ENCODE measurements at places on chromosomes 5 and 9. TPM values are rescaled to one million over a fixed set of nuclear protein-coding genes. Genes with fewer than 3 reads are reported as not detected.

- DNase-seq: peak; percentile 27
These were observed 700.3 kb downstream of the PTPRD start for GRCh38 chr9:9912459-9912858.

DNA sequence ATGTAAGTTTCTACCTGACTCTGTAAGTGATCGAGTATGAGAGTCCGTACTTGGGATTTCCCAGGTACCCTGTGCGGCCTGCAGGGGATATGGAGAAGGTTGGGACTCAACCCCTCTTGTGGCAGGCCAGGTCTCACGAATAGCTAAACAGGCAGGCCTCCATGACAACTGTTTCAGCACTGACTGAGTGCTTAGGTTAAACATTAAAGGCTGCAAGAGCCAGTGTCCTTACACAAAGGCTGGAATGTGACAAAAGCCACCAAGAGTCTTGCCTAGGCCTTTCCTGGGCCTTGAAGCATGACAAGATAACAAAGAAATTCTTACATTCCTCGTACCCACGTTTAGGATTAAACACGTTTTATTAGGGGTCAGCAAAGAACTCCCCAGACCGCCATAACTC is 58.6 kb downstream of the THBS4 start:
- no peak for DNase-seq

DNA sequence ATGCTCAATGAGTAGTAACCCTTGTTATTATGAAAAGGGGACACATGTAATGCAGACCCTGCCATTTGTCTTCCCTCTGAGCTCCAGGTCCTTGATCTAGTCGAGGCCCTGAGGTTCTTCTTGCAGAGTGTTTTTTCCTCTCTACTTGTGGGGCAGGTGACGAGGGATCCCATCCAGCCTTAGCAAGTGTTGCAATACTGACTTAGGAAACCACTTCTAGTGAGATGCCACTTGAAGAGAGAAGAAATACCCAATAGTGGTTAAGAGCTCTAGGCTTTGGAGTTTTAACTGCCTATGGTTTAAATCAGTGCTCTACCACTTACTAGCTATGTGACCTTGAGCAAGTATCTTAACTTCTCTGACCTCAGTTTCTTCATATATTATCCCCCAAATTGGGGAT is 10.2 kb downstream of the PPARGC1B start:
- no peak for DNase-seq

GRCh38 chr9:121398374-121398773 is 28.3 kb upstream of the STOM start:
- DNase-seq: peak; percentile 91

DNA sequence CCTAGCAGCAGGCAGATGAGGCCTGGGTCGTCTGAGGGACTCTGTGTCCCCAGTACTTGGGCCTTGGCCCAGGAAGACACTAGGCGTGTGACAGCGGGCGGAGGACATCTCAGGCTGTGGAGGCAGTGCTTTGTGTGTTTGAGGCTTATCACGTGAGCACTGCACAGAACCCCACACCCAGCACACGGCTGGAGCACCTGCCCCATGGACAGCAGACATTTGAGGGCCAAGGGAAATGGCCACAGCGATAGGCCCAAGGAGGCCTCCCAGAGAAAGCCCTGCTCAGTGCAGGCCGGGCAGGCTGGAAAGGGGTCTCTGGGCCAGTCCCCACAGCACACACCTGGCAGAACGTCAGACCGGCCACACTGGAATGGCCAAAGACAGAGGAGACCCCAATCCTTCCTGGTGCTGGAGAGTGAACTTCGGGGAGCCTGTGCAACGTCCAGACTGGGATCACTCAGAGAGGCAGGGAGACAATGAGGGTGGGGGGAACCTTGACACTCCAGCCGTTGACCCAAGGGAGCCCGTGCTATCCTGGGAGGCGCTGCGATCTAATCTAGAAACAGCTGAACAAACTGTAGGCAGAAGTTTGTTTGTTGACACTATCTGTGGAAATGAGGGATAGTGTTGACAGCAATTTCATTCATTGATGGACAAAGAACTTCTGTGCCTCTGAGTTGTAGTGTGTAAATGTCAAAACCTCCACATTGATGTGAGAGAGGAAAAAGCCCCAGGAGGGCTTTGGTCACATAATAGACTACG is 19.6 kb upstream of the FLT4 start:
- DNase-seq: no peak

The STK32A gene
- 3.3 TPM for total RNA-seq

The SPRY4 gene
- 41.9 TPM for total RNA-seq
